ENCODE measurements at places on chromosomes 5 and 9. TPM values are rescaled to one million over a fixed set of nuclear protein-coding genes. Genes with fewer than 3 reads are reported as not detected.

Gene LTC4S
- 10.2 TPM for total RNA-seq

Gene STK32A
- total RNA-seq, result 1.7 TPM

Gene SMIM32
- total RNA-seq, result 0.81 TPM

Gene TAS2R1
- not detected for total RNA-seq

Gene OGN
- 0.11 TPM for total RNA-seq

Gene FYB1
- total RNA-seq, result 0.42 TPM

Gene CATSPER3
- total RNA-seq, result 0.07 TPM

Gene SPARC
- total RNA-seq, result 130 TPM

Gene DBH
- total RNA-seq, result not detected

Gene TCF7
- total RNA-seq, result 12.7 TPM

Gene ENTPD8
- 0.51 TPM for total RNA-seq

Gene ERP44
- total RNA-seq, result 10.0 TPM

Gene GLDC
- 3.3 TPM for total RNA-seq

Gene RECK
- total RNA-seq, result 6.4 TPM

Gene ZNF608
- total RNA-seq, result 75.0 TPM

Gene ZBTB6
- 6.0 TPM for total RNA-seq

Gene STC2
- total RNA-seq, result 138 TPM

Gene GRIN1
- total RNA-seq, result 0.03 TPM

Gene DMRTA1
- 4.8 TPM for total RNA-seq

Gene FOXD4
- 1.5 TPM for total RNA-seq

Gene MOCS2
- 53.5 TPM for total RNA-seq

Gene SEC24A
- total RNA-seq, result 9.3 TPM

Gene MLANA
- total RNA-seq, result not detected

Gene ROR2
- total RNA-seq, result 36.7 TPM

Gene CD274
- 0.39 TPM for total RNA-seq

Gene PCDHA6
- total RNA-seq, result 16.9 TPM

Gene SLC1A3
- total RNA-seq, result 4.9 TPM

Measured in cardiac muscle cell (in vitro differentiated cells and primary cell).